Omental fat pad (tissue), 4 donors: ENCODE measurements at places on chromosomes 1 and 21. TPM values are rescaled to one million over a fixed set of nuclear protein-coding genes. Genes with fewer than 3 reads are reported as not detected.

The CRP gene
- 0.96 TPM for total RNA-seq

The RHBDL2 gene
- 0.74 TPM for total RNA-seq

The TENT5C gene
- 3.8 TPM for total RNA-seq

The PTGER3 gene
- 343 TPM for total RNA-seq

DNA sequence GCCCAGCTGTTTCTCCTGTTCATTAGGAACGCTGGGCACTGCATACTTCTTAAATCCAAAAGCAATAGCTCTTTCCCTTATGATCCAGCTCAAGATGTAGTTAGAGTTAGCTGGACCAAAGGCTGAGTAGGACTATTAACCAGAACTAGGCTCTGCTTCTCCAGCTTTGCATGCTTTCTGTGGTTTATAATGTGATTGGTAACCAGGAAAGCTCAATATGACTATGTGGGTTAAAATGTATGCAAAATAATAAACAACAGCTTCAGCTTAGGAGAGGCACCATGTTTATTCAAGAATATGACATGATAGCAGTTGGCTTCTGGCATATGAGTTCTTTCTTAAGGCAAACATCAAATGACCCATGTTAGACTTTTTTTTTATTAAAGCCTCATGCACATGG, 73.8 kb downstream of the LYPLAL1 start:
- no peak for DNase-seq

GRCh38 chr1:30768830-30769718, 11.5 kb upstream of the LAPTM5 start:
- no peak for DNase-seq

DNA sequence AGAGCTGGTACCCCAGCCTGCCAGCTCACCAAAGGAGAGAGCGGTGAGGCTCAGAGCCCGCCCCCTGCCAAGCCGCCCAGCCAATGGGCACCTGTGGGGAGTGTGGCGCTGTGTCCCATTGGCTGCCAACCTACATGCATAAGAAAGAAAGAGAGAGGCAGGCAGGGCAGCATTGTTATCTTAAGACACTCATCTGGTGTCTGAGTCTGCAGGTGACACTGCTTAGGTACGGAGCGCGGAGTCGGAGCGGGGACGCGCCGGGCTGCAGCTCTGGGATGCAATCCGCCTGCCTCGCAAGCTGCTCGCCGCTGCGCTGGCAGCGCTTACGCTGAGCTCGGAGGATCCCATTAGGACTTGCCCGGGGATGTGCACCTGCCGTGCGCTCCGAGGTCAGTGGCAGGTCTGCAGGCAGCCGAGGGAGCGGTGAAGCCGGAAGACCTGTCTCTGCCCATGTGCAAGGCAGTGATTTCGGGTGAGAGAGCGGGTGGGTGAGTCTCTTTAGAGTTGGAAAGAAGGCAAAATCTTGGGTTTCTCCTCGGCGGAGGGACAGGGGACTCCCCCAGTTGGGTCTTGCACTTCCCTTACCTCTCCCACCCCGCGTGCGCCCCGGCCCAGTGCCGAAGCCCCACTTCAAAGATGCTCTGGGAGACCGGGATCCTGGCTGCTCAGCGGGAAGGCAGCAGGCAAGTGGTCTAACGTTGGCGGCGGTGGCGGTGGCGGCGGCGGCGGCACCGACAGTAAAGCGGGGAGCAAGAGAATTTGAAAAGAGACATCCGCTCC, at the start of gene BRINP2:
Gene BRINP2 (plus strand): TSS at position 203 of the 780 bp plus-strand sequence. CDS start 58,919 bp downstream, outside the sequence.
- peak; percentile 33 for DNase-seq

GRCh38 chr1:31778763-31779488, 14.8 kb upstream of the ADGRB2 start:
- no peak for DNase-seq

DNA sequence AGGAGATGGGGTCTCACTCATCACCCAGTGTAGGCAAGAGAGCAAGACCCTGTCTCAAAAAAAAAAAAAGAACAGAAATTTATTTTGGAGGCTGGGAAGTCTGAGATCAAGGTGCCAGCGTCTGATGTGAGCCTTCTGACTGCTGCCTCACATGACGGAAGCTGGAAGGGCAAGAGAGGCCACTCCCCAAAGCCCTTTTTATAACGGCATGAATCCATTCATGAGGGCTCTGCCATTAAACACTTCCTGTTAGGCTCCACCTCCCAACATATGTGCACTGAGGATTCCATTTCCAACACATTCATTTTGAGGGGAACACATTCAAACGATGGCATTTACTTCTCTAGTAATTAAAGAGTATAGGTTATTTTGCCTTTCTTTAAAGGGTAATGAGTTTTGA, 50.9 kb upstream of the C1orf198 start:
- no peak for DNase-seq

GRCh38 chr21:42412636-42412933, 8.9 kb downstream of the UBASH3A start:
- DNase-seq: no peak
